ENCODE measurements at places on chromosomes 1 and 21.
A peak's percentile ranks its signal among the peaks of the same experiment; 100 is the strongest.

GRCh38 chr1:23438545-23438944 is 14.0 kb upstream of the TCEA3 start:
- DNase-seq = no peak

DNA sequence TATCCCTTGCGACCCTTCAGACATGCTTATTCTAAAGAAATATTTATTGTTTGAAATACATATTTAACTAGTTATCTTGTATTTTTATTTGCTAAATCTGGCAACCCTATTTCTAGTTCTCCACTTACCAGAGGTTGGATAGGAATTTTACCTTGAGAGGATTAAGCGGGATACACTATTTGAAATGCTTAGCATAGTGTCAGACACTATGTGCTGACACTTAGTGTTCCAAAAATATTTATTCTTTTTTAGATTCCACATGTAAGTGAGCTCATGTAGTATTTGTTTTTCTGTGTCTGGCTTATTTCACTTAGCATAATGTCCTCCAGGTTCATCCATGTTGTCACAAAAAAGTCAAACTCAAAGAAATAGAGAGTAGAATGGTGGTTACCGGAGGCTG is 78.7 kb downstream of the NTMT2 start:
- no peak for DNase-seq

- DNase-seq = no peak
Observed at GRCh38 chr1:172936088-172936645, 114.6 kb downstream of the TNFSF18 start.

DNA sequence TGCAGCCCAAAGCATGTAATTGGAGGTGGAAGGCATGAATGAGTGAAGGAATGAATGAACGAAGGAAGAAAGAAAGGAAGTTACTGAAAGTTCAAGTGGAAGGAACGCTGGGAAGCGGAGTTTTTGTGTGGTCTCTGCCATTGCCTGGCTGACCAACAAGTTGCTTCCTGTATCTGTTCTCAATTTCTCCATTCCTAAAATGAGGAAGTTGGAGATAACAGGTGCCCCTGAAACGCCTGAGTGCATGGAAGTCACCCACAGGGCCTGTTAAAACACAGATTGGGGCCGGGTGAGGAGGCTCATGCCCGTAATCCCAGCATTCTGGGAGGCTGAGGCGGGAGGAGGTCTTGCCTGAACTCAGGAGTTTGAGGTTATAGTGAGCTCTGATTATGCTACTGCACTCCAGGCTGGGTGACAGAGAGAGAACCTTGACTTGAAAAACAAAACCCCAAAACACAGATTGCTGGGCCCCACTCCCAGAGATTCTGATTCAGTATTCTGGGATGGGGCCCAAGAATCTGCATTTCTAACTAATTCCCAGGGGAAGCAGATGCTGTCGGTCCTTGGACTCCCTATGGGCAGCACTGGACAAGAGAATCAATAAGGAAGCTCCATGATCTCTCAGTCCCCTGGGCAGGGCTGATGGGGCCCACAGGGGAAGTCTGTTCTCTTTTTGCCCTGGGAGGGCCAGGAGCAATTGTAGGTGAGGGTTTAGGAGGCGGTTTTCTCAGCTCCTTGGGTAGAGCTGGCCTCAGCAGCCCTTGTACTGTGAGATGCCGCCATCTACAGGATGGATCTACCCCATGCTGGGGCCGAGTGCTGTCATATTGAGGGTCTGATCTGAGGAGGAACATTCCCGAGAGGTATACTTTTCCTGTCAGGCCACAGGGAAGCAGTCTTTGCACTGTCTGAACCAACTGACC is 3.3 kb upstream of the CNR2 start:
- DNase-seq = peak; percentile 78

- DNase-seq = no peak
Observed at GRCh38 chr1:147238053-147238902, 4.2 kb upstream of the CHD1L start.

DNA sequence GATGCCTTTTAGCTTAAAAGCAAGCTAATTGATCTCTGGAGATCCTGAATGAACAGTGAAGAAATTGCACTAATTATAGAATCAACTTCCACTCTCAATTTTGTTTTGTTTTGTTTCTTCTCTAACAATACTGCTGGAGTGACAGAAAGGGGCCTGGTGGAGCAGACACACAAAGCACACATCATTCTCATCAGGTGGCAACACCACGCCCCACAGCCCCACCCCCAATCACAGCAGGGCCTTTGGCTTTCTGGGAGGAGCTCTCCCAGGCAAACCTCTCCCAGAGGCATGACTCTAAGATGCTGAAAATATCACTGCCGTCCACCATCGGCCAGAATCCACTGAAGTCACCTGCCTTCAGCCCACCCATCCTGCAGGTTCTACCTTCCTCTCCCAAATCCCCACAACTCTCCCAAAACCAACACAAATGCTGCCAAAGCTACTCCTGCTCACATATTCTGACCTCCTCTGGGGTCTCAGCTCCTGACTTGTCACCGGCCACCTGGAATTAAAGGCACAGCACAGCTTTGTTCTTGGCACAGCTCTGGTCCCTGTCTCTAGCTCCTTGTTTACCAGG is 120.7 kb downstream of the GRIK3 start:
- no peak for DNase-seq

DNA sequence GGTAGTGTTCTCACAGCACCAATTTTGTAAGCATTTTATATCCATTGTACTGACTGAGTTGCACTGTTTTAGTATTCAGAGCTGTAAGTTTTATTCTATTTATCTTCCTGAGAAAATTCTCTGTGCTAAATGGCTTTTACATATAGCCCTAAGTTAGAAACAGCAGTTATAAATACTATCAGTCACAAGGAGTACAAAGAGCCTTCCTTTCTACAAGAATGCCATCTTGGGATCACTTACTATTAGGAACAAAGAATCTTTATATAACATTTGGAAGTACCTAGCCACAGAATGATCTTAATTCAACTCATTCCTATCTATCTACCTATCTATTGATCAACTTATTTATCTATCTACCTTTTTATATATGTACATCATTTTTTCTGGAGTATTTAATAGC is 423.9 kb upstream of the RGS18 start:
- no peak for DNase-seq

DNA sequence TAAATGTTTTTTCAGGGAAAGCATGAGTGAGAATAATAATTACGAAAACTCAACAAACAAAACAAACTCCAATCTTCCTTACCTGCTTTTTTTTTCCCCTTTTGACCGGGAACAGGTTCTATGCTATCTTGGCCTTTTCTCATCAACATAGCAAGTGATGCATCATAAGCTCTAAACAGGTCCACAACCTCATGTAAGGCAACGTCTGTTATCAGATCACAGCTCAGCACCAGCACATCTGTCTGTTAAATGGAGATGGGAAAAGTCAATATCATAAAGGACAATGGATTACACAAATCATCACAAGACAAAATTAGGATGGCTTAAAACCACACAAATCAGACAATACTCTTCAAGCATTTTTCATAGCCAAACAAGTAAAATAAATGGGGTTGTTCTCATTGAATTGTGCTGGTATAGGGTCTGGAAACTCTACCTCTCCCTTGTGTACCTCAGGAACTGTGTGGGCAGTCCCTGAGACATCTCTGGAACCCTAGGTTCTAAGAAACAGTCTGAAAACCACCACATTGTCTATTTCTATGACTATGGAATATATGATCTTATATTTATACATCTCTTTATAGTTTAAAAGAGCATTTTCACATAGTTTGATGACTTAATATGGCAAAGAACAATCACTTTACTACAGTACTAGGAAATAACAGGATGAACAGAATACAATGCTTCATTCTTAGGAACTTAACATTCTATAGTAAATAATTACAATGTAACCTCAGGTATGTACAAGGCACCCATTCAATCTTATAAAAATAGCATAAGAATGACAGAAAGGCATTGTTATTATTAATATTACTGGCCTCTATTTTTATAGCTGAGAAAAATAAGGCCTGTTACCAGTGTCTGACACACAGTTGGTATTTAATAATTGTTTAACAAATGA is 44.7 kb downstream of the EIF2B3 start:
- DNase-seq = no peak

DNA sequence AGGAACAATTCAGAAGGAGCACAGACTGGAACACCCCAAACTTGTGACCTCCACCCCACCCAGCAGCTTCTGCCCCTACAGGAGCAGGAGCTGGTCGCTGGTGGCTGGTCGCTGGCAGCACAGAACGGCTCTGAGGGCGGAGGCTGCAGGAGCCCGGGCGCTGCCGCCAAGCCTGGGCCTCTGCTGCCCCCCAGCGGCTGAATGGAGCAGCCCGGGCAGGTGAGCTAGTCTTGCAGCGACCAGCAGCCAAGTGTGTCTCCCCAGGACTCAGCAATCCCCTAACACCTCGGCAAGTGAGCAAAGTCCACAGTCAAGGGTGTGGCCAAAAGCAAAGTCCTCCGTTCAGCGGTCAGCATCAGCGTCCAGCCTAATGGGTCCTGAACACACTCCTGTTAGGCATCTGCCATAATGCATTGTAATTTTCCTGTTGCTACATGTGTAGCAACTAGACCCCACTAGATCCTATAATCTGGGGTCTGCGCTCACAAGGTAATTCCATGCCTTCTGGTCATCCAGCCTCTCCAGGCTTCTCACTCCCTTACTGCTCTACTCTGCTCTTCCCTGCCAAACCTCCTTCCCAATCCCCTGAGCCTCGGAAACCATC is 12.1 kb upstream of the GJB5 start:
- DNase-seq = peak; percentile 79

- no peak for DNase-seq
Observed at GRCh38 chr21:17813353-17813752, 5.8 kb downstream of the C21orf91 start.

DNA sequence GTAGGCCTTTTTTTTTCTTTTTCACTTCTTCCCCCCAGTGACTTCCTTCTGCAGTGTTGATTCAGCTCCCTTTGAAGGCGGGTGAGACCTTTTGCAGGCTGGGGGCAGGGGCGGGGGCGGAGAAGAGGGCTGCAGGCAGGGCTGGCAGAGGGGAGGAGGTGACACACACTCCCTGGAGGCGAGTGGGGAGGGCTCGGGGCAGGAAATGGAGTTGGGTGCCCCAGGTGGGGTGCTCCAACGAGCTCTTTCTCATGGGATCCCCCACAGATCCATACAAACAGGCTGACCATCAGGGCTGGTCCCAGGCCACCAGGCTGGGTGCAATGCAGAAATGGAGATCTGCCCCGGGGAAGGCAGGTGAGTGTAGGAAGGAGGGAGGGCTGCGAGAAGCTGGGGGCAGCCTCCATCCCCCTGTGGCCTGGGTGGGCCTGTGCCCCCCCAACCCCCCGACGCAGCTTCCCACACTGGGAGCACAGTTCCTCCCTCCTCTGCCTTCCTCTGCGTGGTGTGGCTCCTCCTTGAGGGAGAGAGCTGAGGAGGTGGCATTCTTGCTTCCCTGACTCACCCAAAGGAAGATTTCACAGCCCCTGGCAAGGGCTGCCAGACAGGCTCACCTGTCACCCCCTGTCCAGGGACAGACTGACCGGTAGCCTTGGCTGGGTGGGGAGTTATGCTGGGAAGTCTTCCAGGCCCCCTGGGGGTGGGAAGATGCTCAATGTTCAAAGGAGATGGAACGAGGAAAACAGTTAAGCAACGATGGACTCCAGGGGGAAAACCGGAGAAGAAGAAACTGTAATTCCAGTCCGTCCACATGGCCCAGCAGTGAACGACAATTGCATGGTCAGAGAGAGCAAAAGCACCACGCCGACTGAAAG is 7.1 kb upstream of the ITGB2 start:
- peak; percentile 79 for DNase-seq

DNA sequence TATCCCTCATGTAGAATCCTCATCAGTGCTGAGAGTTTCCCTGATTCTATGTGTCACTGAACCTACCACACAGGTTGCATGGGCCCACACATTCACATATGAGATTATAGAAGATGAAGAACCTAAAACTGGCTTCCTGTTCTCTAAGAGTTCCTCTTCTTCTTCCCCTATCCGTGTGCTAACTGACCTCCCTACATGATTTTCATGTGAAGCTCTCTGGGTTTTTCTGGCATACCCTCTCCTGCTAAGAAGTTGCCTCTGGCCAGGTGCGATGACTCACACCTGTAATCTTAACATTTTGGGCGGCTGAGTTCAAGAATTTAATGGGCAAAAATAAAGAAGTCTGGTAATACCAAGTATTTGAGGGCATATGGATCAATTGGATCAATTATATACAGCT is 5.5 kb upstream of the CD244 start:
- no peak for DNase-seq

DNA sequence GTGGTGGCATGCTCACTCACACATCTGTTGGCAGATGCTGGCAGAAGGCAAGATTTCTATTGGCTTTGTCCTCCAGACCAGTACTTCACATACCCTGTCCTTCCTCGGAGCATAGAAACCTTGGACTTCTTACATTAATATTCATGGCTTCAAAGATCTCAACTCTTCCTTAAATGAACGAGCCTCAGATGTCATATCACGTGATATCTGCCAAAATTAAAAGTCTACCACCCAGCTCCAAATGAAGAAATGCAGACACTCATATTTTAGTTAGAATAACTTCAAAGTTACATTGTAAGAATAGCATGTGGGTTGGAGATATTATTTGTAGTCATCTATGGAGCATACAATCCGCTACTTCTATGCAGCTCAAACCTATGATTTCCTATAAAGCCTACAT is 1994.9 kb downstream of the NCAM2 start:
- no peak for DNase-seq
